ENCODE measurements at places on chromosomes 13 and 19.
A peak's percentile ranks its signal among the peaks of the same experiment; 100 is the strongest.

DNA sequence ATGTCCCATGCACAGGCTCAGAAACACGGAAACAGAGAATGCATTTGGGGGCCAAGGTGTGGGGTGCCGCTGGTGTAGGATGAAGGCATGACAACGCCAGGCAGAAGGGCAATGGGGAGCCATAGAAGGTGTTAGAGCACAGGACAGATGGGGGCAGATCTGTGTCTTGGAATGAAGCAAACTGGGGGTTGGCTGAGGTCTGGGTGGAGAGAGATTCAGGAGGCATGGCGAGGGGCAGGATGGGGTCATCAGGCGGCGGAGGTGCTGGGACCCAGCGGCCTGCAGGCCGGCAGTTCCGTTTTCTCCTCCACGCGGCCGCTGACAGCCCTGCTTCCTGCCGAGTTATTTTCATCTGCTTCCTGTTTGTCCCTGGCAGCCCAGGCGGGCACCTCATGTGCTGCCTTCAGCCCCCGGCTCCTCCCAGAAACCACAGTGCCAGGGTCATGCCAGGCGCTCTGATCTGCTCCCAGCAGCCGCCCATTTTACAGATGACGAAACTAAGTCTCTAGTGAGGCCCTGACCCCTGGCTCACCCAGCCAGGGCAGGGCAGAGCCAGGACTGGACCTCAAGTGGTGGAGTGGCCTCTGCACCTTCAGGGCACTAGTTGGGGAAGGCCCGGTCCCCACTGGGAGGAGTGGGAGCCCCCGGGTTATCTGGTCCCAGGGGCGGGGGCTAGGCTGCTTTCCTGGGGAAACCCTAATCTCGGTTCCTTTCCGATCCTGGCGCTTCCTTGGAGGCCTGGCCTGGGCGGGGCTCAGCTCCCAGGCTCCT lies 2.2 kb downstream of the ARHGAP45 start:
- peak; percentile 87 for DNase-seq

- no peak for DNase-seq
These were observed 845 bp downstream of the SPRY2 start for GRCh38 chr13:80339912-80340650.

DNA sequence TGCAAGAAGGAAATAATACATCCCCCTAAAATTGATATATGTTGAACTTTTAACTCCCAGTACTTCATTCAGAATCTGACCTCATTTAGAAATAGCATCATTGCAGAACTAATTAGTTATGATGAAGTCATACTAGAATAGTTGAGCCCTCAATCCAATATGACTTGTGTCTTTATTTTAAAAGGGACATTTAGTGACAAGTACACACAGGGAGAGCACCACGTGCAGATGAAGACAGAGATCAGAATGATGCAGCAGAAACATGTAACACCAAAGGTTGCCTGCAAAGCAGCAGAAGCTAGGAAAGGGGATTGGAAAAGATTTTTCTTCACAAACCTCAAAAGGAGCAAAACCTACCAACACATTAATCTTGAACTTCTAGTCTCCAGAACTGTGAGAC lies 2602.5 kb downstream of the PCDH9 start:
- no peak for DNase-seq

DNA sequence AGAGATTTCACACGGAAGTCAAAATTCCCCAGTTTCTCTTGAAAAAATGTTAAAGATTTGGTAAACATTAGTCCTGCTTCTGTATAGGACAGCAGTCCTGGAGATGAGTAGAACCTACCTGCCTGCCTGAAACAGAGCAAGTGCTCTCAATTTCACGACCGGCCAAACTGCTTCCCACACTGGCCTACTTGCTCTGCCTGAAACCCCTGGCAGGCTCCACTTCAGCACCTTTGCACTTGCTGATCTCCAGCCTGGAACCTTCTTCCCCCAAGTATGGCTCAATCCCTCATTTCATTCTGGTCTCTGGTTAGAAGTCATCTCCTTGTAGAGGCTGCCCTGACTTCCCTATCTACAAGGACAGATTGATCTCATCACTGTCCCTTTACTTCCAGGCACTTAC lies 271.4 kb downstream of the DLEU7 start:
- DNase-seq, result no peak

GRCh38 chr13:101144808-101145419 lies 271.4 kb downstream of the NALCN start:
- peak; percentile 53 for DNase-seq

GRCh38 chr13:99909836-99910619 lies 61.5 kb downstream of the ZIC5 start:
- DNase-seq, result no peak

- DNase-seq, result no peak
These were observed 12.7 kb upstream of the KL start for GRCh38 chr13:33003458-33004019.
